ENCODE measurements at places on chromosomes 13 and 19. TPM values are rescaled to one million over a fixed set of nuclear protein-coding genes. Genes with fewer than 3 reads are reported as not detected.

SERP2 gene
- 8.4 TPM for total RNA-seq

GRCh38 chr13:73579574-73580274 is 520.9 kb downstream of the KLF5 start:
- no peak overlapping the region for H3K4me3 ChIP-seq
- H3K36me3 ChIP-seq = no peaks in the 10 kb centered on the region
- H3K4me1 ChIP-seq = no peaks in the 10 kb centered on the region

GRCh38 chr19:21508198-21508597 is 2.8 kb downstream of the ZNF429 start:
- no peak for ATAC-seq
- peaks cover 5% of the 10 kb centered on the region for H3K4me1 ChIP-seq
- H3K4me3 ChIP-seq = no peak overlapping the region
- no peaks in the 10 kb centered on the region for H3K27me3 ChIP-seq

DNA sequence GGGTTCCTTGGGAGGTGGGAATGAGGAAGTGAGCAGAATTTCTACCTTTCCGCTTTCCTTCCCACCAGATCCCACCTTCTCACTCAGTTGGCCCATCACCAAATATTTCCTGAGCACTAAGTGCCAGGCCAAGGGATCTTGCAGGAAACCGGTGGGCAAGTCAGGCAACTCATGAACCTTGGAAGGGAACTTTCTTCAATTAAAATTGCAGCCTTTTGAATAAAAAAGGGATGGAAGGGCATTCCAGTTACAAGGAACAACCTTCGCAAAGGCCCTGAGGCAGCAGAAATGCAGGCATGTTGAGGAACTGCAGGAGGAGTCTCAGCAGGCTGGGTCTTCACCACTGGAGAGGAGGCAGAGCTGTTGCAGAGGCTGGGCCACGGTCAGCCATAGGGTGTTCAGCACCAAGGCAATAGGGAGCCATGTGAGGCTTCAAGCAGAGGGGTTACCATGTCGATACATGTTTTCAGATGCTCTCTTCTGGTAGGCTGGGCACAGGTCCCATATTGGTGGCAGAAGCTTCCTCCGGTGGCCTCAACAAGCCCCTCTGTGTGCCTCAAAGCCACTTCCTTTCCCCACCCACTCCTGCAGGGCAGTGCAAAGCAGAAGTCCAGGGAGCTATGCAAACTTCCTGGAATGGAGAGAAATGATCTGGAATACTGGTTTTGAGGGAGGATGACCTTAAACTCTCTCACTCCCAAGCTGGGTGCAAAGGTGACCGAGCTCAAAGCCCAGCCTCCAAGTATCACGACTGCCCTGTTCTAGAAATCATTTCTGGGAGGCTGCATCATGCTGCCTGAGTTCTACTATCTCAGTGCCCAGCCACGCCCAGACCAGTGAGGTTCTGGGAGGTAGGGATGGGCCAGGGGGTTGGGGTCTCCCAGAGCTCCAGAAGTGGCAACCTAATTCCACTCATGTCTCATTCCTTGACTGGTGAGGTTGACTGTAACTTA is at the start of gene FUT6:
Gene FUT6, minus strand, starts transcription at position 638 of the 953 bp plus-strand sequence. CDS start 7,135 bp downstream, outside the sequence.
- H3K4me3 ChIP-seq = no peak within 1 kb of the TSS
- no peaks in the 10 kb centered on the region for H3K36me3 ChIP-seq
- H3K4me1 ChIP-seq = no peaks in the 10 kb centered on the region
- H3K27me3 ChIP-seq = no peaks in the 10 kb centered on the region
- H3K27ac ChIP-seq = no peak within 1 kb of the TSS
- no peak for ATAC-seq

DNA sequence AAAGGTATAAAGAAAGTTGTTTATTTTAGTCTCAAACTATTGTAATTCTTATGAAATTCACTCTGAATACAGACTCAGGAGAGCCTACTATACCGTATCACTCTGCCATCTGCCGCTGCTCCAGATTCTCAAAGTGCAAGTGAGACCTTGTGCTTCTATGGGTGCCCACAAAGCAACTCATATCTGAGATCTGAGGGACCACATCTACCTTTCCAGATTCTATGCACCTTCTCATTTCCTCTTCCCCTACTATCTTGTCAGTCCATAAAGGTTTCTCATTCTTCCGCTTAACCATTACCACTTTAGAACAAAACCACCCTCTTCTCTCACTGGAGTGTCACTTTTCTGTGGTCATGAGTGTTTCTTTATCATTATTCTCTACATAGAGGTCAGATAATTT is 1236.9 kb downstream of the DIAPH3 start:
- H3K4me3 ChIP-seq = no peak overlapping the region
- no peaks in the 10 kb centered on the region for H3K36me3 ChIP-seq
- no peak for ATAC-seq
- H3K27me3 ChIP-seq = no peaks in the 10 kb centered on the region

- no peak overlapping the region for H3K27ac ChIP-seq
- H3K36me3 ChIP-seq = no peaks in the 10 kb centered on the region
- peaks cover 3% of the 10 kb centered on the region for H3K4me1 ChIP-seq
- peaks cover 4% of the 10 kb centered on the region for H3K27me3 ChIP-seq
Observed at GRCh38 chr13:91349992-91350911, 2.8 kb downstream of the MIR17HG start.

- ATAC-seq = no peak
- no peaks in the 10 kb centered on the region for H3K36me3 ChIP-seq
- peaks cover 13% of the 10 kb centered on the region for H3K27me3 ChIP-seq
- peak overlapping the region; percentile 85 for H3K27ac ChIP-seq
Observed at GRCh38 chr19:13100841-13101589, 1.6 kb downstream of the LYL1 start.

- H3K27me3 ChIP-seq = peaks cover 22% of the 10 kb centered on the region
- no peaks in the 10 kb centered on the region for H3K36me3 ChIP-seq
- H3K4me1 ChIP-seq = no peaks in the 10 kb centered on the region
- H3K4me3 ChIP-seq = no peak overlapping the region
- ATAC-seq = no peak
Observed at GRCh38 chr13:100983111-100983510, 308.5 kb upstream of the TMTC4 start.

- H3K27me3 ChIP-seq = peaks cover 73% of the 10 kb centered on the region
- no peaks in the 10 kb centered on the region for H3K36me3 ChIP-seq
- H3K4me3 ChIP-seq = no peak overlapping the region
- ATAC-seq = no peak
- H3K27ac ChIP-seq = no peak overlapping the region
Observed at GRCh38 chr19:41590936-41591335, 15.0 kb downstream of the CEACAM21 start.

GRCh38 chr13:48155848-48156247 is 60.9 kb upstream of the MED4 start:
- H3K27ac ChIP-seq = no peak overlapping the region
- peak; percentile 61 for ATAC-seq
- H3K27me3 ChIP-seq = no peaks in the 10 kb centered on the region
- no peaks in the 10 kb centered on the region for H3K36me3 ChIP-seq
- H3K4me1 ChIP-seq = no peaks in the 10 kb centered on the region
- H3K4me3 ChIP-seq = no peak overlapping the region

GAPDHS gene
- not detected for total RNA-seq

DNA sequence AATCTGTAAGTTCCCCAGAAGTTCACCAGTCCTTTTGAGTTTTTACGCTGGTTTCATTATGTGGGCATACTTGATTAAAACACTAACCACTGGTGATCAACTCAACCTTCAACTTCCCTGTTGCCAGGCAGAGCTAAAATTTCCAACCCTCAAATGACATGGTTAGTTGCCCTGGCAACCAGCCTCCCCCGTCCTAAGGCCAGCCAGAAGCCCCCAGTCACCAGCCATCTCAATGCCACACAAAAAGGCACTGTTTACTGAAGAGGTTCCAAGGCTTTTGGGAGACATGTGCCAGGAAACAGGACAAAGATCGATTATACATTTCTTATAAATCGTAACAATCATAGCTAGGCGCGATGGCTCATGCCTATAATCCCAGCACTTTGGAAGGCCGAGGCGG is 1.6 kb downstream of the ZNF649 start:
- H3K4me1 ChIP-seq = no peaks in the 10 kb centered on the region
- peak overlapping the region; percentile 83 for H3K27ac ChIP-seq
- ATAC-seq = no peak
- no peak overlapping the region for H3K4me3 ChIP-seq
